Memory B cell (primary cell): ENCODE measurements at places on chromosomes 6 and 20.

DNA sequence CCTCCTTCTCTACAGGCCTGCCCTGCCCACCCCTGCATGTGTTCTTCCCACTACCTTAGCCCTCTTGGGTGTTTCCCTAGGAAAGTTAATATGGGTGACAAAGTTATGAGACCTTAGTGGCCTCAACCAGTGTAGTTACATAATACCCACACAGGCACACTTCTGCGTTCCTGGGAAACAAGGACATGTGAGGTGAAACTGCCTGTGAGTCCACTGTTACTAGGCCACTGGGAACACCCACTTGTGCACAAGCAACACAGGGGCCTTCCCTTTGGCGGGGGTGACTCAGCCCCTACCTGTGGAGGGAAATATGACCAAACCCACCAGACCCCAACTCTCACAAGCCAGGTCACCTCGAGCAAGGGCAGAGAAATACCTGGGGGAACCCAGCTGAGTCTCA is 12.8 kb downstream of the PI16 start:
- DNase-seq: no peak

DNA sequence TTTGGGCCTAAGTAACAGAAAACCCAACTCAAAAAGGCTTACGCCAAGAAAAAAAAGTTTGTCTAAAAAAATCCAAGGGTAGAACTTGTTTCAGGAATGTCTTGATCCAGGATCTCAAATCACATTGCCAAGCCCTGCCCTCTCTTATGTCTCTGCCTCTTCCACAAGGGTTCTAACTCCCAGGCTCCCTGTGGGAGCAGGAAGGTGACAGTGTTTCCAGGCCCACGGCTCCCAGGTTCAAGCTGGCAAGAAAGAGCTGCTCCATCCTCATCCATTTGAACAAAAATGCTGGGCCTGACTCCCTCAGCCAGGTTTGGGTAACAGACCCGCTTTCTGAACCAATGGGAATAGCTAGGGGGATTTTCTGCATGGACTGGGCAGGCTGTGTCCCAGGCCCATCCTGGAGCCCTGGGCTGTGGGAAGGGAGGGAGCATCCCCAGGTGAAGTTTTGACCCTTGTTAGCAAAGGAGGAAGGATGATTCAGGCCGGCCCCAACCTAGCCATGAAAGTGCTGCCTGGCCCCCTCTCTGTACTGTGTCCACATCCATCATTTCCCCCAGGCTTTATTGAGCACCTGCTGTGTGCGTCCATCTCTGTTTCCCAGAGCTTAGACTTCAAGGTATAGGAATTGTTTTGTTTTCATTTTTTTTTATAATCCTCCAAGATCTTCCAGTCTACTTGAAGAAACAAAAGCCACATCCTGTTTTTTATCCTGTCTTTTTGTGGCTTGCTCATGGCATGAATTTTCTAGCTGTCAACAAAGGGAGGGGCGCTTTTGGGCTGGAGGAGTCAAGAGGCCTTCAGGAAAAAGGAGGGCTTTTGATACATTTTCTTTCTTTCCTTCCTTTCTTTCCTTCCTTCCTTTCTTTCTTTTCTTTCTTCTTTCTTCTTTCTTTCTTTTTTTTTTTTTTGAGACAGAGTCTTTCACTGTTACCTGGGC is 159.8 kb downstream of the TFAP2C start:
- DNase-seq: no peak

DNA sequence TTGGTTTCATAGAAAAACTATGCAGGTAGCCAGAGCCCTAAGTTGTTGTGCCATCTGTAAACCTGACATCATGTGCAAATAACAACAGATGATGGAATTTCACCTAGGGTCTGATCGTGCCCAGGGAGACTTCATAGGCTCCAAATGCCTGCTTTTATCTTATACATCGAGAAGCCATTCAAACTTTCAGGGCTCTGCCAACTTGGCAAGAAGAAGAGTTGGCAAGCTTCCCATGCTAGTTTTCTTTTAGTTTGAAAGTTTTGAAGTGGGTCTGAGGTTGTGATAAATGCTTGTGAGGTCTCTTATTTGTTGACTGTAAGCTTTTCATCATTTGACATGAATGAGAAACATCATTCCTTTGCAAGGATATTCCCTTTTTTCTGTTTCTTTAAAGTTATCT is 175.4 kb upstream of the FLRT3 start:
- no peak for DNase-seq

- no peak for DNase-seq
Observed at GRCh38 chr6:105900125-105900937, 185.8 kb upstream of the PRDM1 start.

DNA sequence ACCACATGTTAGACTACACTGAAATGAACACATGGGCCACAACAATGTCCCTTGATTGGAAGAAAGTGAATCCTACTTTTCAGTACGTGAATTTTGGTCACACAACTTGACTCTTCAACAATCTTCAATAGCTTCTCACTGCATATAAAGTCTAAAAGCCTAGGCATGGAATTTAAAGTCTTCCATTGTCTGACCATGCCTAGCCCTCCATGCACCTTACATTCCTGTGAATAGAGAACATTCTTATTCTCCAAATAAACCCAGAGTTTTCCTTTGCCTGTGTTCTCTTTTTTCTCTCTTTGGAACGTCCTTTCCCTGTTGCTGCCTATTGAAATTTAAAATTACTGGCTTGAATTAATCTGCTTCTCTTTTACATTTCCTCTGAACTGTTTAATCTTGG is 207.5 kb downstream of the ASCC3 start:
- DNase-seq: no peak

- no peak for DNase-seq
Observed at GRCh38 chr20:1820138-1821079, 74.8 kb upstream of the SIRPA start.

GRCh38 chr6:91087908-91088307 is 501.0 kb upstream of the MAP3K7 start:
- DNase-seq: no peak

DNA sequence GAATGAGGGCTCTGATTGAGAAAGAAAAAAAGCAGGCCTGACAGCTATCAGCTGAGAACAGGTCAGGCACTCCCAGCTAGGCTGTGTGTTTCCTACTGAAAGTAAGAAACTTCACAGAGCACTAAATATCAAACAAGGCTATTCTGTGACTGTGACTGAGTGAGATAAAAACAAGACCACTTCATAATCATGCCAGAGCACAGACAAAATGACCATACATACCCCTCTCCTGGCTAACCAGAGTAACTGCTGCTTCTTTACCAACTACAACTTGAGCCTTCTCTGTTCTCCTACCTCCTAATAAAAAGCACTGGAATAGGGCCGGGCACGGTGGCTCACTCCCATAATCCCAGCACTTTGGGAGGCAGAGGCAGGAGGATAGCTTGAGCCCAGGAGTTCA is 6.8 kb upstream of the BTN1A1 start:
- DNase-seq: no peak

GRCh38 chr20:43721429-43722152 is 5.2 kb downstream of the GTSF1L start:
- DNase-seq: no peak

DNA sequence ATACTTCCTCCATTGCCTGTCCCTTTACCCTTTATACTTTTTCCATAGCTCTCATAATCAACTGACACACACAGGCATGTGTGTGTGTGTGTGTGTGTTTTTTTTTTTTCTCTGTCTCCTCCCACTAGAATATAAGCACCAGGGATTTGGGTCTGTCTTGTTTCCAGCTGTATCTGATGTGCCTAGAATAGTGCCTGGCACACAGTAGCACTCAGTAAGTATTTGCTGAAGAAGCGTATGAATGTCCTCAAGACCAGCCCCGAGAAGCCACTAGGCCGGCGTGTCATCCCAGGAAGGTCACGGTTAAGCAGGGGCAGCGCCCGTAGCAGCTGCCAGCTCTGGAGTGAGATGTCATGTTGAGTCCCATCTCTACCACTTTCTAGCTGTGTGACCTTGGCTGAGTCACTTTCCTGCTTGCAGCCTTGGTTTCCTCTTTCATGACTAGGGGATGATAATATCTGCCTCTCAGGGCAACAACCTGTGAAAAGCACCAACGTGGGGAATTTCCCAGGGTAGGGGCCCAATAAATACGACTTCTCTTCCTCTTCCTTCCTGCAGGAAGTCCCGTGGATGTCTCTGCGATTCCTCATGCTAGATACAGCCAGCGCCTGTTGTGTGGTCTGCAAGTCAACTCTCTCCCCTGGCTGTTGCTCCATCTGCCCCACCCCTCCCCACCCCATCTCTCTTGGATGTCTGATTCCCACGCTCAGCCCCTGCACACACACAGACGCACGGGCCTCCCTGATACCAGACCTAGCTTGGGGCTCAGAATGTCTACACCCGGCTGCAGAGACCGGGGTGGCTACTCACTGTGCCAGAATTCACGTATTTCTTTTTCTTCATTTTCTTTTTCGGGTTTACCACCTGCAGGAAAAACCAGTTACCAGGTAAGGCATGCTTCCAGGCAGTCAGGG is 58.1 kb downstream of the RAB44 start:
- DNase-seq: peak; percentile 57

- DNase-seq: no peak
Observed at GRCh38 chr20:46709459-46710152, at the start of gene SLC2A10. Gene SLC2A10 (plus strand): TSS chr20:46709649. CDS start chr20:46709737, 88 bp downstream.

DNA sequence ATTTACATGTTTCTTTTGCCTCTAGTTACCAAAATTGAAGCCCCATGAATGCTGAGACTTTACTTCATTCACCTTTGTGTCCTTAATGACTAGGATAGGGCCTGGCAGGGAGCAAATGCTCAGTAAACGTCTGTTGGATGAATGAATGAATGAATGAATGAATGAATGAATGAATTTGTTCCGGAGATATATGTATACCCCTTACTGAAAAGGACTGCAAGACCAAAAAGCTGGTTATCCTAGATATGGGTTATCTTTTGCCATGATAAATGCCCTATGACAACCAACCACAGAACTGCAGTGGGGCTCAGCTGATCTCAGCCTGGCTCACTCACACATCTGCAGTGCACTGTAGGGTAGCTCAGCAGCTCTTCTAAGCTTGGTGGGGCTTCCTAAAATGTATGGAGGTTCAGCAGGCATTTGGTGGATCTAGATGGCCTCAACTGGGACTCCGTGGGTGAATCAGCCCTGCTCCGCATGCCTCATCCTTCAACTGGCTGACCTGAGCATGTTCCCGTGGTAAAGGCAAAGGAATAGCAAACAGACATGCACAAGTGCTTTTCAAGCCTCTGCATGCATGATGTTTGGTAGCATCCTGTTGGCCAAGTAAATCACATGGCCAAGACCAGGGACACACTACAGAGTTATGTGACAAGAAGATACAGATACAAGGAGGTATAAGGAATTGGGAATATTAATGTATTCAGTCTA is 378.7 kb upstream of the SOX4 start:
- DNase-seq: no peak

- DNase-seq: no peak
Observed at GRCh38 chr20:45919542-45920399, 7.8 kb upstream of the PLTP start.
